ENCODE measurements at places on chromosomes 6 and 20.
A peak's percentile ranks its signal among the peaks of the same experiment; 100 is the strongest.

GRCh38 chr20:62779417-62779685, 16.9 kb upstream of the MRGBP start:
- no peak for DNase-seq

DNA sequence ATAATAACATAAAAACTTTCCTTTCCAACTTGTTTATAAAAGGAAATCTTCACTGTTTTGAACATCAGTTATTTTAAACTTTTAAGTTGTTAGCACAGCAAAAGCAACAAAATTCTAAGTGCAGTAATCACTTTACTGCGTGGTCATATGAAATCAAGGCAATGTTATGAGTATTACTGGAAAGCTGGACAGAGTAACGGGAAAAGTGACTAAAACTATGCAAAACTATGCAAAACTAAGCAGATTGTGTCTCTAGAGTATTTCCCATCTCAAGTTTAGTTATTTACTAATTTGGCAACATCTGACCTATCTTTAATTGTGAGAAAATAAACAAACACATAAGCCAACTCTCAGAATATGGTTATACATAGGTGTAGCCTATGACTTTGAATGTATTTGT, 10.9 kb upstream of the ANKEF1 start:
- no peak for DNase-seq

- DNase-seq = no peak
Observed at GRCh38 chr6:144895313-144896278, 610.5 kb downstream of the UTRN start.

DNA sequence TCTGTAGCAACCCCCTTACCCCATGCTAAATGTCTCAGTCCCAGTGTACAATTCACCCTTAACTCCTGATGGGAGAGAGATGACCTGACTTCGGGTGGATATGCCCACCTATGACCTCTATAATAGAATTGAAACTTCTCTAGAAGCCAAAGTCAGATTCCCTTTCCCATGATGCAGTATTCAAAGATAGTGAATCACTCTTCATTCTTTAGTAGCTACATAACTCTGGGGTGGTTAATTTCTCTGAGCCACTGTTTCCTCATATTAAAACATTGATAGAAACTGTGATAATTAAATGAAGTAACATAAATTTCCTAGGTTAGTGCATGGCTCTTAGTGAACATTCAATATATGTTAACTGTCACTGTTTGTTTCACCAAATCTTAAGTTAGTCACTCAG, 500.4 kb downstream of the COL12A1 start:
- DNase-seq = no peak

- DNase-seq = no peak
Observed at GRCh38 chr6:30816791-30817739, 67.3 kb upstream of the DDR1 start.

DNA sequence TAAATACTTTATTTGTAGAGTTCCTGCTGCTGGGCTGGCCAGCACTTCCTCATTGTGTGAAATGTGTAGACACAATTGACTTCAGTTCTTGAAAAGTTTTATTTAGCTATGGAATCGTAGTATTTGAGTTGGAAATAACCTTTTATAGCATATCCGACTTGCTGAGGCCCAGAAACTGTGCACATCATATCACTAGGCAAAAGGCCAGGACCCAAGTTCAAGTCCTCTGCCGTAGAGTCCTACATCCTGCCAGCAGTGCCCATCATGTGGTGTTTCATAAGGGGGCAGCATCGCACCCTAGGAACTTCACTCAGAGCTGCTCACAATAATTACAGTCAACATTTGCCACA, 207.7 kb upstream of the SNX9 start:
- DNase-seq = no peak

DNA sequence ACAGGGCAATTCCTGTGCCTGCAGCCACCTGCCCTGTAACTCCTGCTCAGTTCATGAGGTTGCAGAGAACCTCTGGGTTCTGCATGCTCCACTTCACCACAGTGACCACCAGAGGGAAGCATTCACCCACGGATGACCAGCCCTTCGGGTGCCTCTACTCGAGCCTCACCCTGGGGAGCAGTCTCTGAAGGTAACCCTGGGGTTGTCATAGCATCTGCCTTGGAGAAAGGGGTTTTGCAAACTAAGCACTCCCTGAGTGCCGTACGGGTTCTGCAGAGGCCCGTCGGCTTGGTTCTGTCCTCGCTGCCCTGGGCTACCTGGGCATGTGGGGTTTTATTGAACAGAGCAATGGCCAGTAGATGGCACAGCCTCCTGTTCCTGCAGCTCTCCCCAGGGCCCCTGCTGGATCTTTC, 10.2 kb upstream of the CST5 start:
- DNase-seq = peak; percentile 12

GRCh38 chr20:63850689-63851547, 10.4 kb upstream of the ABHD16B start:
- DNase-seq = no peak

DNA sequence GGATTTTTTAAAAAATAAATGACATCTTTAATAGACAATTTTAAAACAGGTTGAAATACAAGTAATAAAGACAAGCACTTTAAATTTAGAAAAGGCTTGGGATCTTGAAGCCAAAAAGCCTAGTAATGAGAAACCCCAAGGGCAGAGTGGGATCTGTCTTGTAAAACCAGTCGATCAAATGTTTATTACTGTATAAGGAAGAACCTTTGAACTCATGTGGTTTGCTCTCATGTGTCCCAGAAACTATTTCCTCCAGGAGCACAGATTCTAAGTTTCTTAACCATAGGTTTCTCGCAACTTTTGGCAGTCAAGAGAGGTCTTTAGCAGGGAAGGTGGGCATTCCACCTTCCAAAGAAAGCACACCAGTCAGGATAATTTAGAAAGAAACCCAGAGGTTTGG, 541.7 kb upstream of the BTBD3 start:
- DNase-seq = no peak

- DNase-seq = no peak
Observed at GRCh38 chr20:15498926-15499325, 1074.3 kb downstream of the KIF16B start.

- DNase-seq = no peak
Observed at GRCh38 chr6:165227644-165228329, 81.6 kb downstream of the C6orf118 start.

DNA sequence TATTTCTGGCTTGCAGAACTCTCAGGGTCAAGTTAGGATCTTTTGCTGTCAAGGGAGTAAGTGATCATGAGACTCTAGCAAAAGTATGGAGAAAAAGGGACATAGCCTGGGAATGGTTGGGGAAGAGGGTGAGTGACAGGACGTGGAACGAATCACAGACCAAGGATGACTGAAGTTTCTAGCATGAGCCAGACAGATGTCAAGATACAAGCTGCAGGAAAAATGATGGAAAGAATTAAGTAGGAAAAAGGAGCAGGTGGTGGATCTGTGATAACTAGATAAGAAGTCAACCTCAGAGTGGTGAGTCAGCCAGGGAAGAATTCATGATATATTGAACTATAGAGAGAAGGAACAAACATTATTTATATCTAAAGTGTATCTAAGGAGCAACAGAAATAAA, 159.8 kb upstream of the SYNDIG1 start:
- DNase-seq = no peak

- no peak for DNase-seq
Observed at GRCh38 chr20:59912609-59913008, 20.8 kb downstream of the SYCP2 start.

GRCh38 chr6:111973118-111973761, 80.7 kb upstream of the CCN6 start:
- DNase-seq = peak; percentile 24

DNA sequence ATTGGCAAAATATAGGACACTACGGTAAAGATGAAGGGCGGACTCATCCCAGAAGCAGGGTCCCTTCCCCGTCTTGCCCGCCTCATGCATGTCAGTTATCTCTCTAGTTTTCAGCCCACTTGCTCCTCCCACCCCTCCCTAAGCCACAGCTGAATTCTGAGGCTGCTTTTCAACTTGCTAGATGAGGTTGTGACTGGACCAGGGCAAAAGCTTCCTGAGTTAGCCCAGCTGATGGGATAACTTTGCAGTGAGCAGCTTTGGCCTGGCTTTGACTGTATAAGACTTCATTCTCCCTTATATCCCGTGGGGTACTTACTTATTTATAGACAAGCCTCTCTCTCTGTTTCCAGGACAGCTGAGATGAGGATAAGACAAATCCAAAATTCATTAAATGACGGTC, 23.2 kb downstream of the GHRH start:
- no peak for DNase-seq
